ENCODE measurements at places on chromosomes 2 and 18.

- no peak for DNase-seq
These were observed 94.5 kb upstream of the FN1 start for GRCh38 chr2:215530191-215530968.

DNA sequence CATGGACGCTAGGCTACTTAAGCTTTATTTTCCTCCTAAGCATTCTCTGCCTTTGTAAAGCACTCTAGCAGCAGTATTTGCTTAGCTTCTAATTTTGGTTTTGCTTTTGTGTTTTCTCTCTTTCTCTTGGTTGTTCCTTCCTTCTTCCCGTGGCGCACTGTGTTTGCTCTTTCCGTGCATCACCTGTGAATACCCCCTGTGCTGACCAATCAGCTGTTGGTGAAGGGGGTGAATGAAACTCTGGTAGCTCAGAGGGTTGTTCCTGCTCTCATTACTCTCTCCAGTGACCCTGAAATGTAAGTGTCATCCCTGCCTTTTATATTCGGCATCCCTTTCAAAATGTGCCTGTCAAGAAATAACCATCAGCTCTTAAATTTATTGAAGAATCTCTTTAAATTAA is 45.5 kb upstream of the TNFRSF11A start:
- no peak for DNase-seq

DNA sequence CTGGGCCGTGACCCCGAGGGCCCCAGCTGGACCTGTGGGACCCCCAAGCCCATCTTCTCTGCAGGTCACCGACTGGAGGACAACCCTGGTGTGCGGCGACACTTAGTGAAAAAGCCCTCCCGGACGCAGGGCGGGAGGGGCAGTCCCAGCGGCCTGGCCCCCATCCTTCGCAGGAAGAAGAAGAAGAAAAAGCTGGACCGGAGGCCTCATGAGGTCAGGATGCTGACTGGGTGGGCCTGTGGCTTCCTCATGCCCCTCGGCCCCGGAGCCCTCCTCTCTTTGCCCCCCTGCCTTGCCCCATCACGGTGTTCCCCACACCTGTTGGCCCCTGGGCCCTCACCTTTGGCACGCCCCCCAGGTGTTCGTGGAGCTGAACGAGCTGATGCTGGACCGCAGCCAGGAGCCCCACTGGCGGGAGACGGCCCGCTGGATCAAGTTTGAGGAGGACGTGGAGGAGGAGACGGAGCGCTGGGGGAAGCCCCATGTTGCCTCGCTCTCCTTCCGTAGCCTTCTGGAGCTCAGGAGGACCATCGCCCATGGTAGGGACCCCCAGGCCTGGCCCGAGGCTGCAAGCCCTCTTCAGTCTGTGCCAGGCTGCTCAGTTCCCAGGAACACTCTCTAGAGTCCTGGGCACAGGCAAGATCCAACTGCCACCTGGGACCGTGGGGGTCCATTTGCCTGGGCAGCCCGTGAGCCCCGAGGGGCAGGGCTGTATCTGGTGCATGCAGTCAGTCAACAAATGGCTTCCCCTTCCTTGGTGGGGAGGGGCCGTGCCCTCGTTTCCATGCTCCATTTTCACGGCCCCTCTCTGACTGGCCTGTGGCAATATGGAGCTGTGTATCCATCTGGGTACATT is 4.7 kb downstream of the SLC4A3 start:
- DNase-seq, result no peak

DNA sequence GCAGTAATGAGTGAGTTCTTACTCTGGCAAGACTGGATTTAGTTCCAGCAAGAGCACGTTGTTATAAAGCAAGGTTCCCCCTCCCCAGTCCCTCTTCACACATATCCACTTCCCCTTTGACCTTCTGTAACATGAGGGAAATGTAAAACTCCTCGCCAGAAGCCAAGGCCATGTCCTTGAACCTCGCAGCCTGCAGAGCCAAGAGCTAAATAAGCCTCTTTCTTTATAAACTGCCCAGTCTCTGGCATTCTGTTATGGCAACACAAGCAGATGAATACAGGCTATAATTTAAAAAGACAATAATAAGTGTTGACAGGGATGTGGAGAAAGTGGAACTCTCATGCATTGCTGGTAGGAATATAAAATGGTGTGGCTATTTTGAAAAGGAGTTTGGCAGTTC is 60.3 kb downstream of the TLK1 start:
- DNase-seq, result no peak

DNA sequence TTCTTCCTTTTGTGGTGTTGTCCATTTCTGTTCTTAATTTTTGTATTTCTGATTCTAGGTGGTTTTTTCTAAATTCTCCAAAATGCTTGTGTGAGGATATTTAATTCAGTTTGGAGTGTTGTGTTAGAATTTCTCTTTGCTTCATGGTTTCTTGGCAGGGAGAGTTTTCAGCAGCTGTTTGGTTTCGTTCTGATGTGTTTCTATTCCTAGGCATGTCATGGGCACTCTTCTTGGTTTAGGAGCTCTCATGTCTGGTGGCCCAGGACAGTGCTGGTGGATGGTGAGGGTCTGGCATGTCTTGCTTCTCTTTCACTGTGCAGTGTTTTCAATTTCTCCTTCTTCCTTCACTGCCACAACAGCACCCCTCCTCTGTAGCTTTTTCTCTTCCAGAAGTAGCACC is 52.9 kb downstream of the OSBPL6 start:
- DNase-seq, result no peak

GRCh38 chr2:112933261-112933660 is 22.3 kb downstream of the IL37 start:
- no peak for DNase-seq

DNA sequence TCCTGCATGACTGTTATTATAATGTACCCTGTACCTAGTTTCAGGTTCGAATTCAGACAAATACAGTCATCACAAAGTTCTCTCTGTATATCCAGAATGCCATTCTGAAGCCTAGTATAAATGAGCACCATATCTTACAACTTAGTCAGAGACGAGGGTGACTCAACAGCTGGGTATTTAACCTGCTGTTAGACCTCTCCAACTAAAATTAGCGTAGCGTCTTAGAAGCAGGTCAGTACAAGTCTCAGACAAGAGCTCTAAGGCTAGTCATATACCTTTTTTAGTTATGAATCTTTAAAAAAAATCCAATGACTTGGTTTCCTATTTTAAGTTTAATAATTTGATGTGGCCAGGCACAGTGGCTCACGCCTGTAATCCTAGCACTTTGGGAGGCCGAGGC is 74.1 kb downstream of the CABYR start:
- DNase-seq, result no peak

GRCh38 chr18:75034937-75035336 is 174.0 kb downstream of the PTGR3 start:
- DNase-seq, result no peak

GRCh38 chr18:27823053-27823452 is 353.9 kb downstream of the CDH2 start:
- no peak for DNase-seq

DNA sequence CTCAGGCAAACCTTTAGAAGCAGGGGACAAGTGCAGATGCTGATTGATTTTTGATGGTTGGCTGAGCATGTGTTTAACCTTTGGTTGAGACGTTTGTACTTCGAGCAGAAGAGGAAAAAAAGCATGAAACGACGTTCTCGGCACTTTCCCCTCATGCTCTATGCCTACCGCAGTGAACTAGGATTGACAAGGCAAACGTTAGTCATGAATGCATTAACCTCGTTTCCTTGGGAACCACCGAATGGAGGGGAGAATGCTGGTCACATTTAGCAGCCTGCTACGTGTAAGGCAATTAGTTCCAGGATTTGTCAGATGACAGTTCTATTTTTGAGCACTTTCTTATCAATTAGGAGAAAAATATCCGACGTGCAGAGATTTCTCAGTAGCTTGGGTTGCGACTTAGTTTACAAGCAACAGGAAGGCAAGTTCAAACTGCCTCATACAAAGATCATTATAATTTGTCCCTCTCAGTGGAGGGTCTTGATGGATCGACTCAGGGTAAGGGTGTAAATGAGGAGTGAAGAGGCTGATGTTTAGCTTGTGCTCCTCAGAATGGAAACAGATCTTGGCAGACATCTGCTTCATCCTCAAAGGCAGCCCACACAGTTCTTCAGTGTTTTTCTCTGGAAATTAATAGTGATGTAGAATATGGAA is 47.4 kb upstream of the GPR45 start:
- DNase-seq, result no peak

- no peak for DNase-seq
These were observed 825.1 kb downstream of the SLC4A3 start for GRCh38 chr2:220452561-220452960.

DNA sequence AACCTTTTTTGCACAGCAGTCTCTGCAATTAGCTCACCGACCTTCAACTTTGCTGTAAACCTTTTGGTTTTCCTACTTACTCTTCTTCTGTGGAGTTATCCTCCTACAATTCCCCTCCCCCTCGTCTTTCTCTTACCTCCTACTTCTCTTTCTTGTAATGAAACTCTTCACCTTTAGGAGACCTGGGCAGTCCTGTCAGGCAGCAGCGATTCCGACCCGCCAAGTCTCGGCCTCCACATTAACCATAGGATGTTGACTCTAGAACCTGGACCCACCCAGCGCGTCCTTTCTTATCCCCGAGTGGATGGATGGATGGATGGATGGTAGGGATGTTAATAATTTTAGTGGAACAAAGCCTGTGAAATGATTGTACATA is 8.3 kb downstream of the TBR1 start:
- DNase-seq, result no peak

DNA sequence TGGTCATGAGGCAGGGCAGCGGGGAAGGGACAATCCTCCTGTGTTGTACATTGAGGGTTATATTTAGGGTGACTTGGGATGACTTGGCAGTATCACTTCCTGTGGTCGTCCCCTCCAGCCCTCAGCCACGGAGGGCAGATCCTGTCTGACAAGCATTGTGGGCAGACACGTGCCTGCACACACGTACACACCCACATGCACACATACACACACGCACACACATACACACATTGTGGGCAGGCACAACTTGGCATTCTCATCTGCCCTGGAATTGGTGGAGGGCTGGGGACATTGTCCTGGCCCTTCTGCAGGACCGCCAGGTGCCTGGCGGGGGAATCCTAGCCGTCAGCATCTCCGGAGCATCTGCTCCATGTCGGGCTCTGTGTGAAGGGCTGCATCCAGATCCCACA is 47.6 kb downstream of the ODC1 start:
- peak; percentile 72 for DNase-seq

DNA sequence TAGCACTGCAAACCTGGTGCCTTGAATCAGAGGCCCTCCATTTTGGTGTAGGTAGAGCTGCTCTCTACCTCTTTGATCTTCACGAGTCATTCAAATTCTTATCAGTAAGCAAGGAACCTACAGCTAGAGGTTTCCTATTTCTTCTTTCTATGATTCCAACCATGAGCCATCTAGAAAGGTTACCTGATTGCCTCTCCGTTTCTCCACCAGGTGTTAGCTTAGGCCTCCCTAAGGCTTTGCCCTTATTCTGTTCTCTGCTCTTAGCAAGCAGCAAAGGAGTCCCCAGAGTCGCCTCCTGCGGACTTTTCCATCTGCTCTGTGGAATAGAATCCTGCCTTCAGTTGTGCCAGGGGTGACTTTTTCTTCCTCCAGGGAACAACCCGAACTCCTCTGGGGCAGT is 173.6 kb downstream of the GRB14 start:
- no peak for DNase-seq

DNA sequence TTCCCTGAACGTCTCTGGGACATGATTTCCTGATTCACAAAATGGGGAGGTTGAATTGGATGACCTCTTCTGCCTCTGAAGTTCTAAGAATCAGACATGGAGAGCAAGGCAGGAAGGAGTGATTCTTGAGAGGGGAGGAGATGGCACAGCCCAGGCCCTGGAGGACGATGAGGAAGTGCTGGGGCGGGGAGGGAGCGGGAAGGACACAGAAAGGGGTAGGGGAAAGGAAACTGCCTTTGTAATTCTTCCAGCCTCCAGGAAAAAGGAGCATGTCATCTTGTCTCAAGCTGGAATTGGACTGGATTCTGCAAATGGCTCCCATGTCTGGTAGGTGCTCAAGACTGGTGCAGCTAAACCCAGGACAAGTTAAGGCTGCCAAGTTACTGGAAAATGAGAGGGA is 97.0 kb upstream of the NCK2 start:
- DNase-seq, result no peak

DNA sequence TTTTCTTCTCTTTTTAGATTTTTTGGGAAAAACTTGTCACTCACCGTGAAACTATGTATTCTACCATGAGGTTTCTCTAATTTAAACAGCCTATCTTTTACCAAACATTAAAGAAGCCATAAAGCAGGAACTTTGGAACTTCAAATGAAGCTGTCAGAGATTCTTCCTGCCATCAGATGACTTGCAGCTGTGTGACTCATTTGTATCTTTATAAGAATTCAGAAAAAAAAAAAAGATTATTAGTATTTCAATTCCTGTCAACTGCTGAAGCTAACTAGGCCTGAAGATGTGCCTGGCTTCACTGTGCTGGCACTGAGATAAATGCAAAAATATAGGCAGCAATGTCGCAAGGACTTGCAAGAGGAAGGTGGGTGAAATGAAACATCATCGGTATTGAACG is 1399.1 kb upstream of the PIK3C3 start:
- DNase-seq, result no peak

DNA sequence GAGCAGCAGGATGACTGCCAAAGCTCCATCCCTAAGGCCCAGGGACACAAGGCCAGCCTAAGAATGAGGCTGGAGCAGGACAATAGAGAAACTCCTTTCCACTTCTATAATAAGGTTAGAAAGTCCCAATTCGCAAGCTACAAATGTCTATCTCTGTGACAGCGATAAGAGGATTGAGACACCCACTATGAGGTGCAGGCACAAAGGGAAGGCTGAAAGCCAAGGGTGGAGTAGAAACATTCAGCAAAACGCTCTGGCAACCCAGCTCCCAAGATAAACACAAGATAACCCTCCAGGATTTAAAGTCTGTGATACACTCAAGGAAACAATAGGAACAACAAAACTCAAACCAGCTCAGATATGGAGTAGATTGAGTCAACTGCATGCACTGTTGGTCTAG is 418.0 kb upstream of the UBE2E3 start:
- no peak for DNase-seq

GRCh38 chr18:6711467-6711866 is 18.0 kb upstream of the ARHGAP28 start:
- no peak for DNase-seq

- no peak for DNase-seq
These were observed 35.2 kb downstream of the ST3GAL5 start for GRCh38 chr2:85853499-85854165.

- DNase-seq, result no peak
These were observed 34.8 kb downstream of the SP110 start for GRCh38 chr2:230184727-230185578.

DNA sequence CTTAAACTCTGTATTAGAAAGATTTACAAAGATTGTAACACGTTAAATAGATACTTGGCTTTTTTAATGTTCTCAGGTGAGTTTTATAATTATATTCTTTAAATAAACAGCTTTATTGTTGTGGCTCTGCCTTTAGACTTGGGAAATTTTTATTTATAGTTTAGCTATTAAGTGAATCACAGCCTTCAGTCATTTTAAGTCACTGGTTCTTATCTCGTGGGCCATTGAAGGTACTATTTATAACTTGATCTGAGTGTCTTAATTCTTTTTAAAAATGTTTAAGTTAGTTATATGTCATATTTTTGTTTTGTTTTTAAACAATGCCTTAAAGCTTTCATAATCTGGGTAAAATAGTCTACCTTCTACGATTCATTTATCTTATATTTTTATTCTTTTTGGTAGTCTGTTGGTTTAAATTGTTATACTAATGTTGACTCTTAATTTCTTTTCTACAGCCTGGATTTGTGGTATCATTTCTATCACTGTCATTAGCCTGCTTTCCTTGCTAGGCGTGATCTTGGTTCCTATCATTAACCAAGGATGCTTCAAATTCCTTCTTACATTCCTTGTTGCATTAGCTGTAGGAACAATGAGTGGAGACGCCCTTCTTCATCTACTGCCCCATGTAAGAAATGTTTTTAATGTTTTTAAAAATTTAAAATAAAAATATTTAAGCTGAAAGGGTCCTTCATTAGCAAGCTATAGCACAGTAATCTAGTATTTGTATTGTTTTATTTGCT is 49.3 kb downstream of the SLC39A10 start:
- DNase-seq, result no peak
